Activated effector memory CD4-positive, alpha-beta T cell treated with anti-CD3 and anti-CD28 coated beads, Interleukin-2, amount 50 U/mL, for 16 hours (primary cell): ENCODE measurements at places on chromosomes 3 and 15.

DNA sequence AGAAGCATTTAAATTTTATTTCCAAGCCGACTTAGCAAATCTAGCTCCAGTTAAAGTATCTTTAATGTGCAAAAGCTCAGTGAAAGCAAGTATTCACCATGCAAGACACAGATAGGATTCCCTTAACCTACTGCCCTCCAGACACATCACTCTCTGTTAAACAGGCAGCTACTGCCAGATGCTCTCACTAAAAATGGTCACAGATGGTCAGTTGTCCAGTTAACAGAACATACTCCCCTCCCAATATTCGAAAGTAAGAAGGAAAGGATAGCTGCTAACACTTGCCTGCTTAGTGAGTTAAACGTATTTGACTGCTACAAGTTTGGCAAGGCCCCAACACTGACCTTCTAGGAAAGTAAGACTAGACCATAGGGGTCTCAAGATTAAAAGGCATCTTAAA, 73.7 kb downstream of the PRTG start:
- DNase-seq, result no peak

GRCh38 chr3:18098960-18099587, 326.1 kb downstream of the SATB1 start:
- no peak for DNase-seq

DNA sequence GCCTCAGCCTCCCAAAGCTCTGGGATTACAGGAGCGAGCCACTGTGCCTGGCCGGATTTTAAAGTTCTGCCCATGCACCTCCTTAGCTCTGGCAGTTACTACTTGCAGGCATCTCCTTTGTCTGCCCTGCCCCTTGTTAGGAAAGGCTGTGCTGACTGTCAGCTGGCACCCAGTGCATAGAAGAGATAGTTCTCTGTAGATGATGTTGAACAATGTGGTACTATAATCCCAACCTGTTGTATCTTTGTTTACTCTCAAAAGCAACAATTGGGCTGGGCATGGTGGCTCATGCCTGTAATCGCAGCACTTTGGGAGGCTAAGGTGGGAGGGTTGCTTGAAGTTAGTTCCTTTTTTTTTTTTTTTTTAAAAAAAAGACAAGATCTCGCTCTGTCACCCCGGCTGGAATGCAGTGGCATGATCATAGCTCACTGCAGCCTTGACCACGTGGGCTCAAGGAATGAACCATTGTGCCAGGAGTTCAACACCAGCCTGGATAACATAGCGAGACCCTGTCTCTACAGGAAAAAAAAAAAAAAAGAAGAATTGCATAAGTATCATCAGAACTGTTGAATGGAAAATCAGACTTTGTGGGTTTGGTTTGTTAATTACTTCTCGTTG, 30.6 kb downstream of the FLNB start:
- DNase-seq, result no peak

GRCh38 chr3:127374086-127375010, 86.5 kb upstream of the PRR20G start:
- DNase-seq, result no peak

GRCh38 chr15:51094606-51095569, at the start of gene TNFAIP8L3:
TNFAIP8L3 (minus strand) TSS chr15:51094906; CDS start chr15:51094595, 311 bp downstream.
- no peak for DNase-seq

- no peak for DNase-seq
Measured at GRCh38 chr3:170244576-170244975, 22.4 kb downstream of the PRKCI start.

DNA sequence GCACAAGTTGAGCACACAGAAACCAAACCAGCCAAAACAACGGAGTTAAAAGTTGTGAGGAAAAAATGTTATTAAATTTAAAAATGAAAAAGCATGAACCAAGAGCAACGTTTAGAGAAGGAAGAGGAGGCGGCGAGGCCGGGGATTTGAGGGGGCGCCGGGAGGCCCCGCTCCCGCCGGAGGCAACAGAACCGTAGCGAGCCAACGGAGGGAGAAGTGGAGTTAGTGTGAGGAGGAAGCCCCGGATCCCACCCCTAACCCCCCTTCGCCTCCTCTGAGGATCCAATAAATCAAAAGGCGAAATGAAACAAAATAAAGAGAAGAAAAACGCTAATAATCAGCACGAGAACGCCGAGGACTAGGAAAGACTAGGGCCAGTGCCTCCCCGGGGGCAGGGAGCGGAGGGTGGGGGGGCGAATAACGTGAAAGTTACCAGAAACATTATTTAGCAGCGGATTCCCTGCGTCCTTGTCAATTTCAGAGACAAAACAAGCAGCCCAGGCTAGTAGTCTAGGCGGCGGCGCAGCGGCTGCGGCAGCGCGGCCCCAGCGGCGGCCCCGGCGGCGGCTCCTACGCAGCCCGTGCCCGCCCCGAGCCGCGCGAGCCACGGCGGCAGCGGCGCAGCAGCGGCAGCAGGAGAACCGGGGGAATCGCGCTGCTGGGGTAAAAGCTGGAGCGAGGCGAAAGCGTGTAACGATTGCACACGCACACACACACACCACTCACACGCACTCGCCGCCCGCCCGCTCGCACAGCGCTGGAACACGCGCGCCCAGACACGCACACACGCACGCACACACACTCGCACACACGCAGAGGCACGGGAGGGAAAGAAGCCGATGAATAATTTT, 1.7 kb downstream of the MEIS2 start:
- DNase-seq, result no peak

- DNase-seq, result no peak
Measured at GRCh38 chr15:85430406-85431204, 50.2 kb downstream of the AKAP13 start.

DNA sequence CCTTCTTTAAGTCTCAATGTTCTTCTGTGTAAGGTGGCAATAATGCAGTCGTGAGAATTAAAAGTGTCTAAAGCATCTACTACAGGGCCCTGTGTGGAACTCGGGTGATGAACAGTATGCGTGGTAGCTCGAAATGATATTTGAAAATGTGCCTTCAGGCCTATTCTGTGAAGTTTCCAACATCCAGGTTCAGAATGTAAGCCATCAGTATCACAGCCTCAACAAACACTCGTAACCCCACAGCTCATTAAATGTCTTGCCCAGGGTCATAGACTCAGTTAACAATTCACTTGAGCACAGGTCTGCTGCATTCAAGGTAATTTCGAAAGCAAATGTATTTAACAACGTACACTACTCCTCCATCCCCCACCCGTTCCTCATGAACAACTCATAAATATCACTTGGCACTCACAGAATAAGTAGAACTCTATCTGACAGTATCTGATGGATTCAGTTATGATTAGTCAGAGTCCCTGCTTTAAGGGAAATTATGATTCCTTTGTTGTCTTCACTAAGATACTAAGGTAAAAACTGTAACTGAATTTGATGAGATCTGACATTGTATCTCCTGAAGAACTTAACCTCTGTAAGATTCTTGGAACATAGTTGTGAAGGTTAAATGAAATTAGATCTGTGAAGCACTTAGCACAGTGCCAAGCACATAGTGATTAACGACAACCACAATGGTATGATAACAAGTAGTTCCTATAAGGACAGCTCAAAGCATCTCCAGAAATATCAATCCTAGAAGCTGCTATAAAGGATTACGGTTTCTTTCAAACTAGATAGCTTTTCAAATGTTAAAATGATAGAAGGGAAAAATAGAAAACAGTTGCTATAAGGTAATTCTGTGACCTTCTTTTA, 642.3 kb downstream of the TBL1XR1 start:
- no peak for DNase-seq

DNA sequence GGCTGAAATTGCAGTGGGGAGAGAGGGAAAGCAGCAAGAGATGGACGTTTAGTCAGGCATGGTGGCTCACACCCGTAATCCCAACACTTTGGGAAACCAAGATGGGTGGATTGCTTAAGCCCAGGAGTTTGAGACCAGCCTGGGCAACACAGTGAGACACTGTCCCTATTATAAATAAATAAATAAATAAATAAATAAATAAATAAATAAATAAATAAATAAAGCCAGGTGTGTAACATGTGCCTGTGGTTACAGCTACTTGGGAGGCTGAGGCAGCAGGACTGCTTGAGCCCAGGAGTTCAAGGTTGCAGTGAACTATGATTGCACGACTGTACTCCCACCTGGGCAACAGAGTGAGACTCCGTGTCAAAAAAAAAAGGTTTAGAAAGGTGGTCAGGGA, 54.0 kb upstream of the ARPP19 start:
- no peak for DNase-seq

- no peak for DNase-seq
Measured at GRCh38 chr15:55970286-55970685, 23.1 kb downstream of the NEDD4 start.

DNA sequence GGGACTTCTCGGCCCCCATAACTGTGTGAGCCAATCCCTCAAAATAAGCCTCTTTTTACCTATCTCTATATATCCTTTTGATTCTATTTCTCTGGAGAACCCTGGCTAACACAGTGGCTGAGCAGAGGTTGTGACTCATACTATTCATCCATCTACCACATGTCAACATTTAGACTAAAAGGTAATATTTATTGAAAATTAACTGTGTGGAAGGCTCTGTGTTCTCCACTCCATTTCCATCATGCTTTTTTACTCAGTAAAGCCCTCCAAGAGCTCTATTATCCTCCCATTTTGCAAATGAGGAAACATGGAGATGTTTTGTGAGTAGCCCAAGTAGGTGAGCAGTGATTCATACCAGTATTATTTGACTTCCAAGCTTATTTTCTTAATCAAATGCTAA, 217.9 kb upstream of the DCBLD2 start:
- DNase-seq, result no peak

GRCh38 chr3:171374260-171374659, 85.9 kb downstream of the TNIK start:
- DNase-seq, result no peak

DNA sequence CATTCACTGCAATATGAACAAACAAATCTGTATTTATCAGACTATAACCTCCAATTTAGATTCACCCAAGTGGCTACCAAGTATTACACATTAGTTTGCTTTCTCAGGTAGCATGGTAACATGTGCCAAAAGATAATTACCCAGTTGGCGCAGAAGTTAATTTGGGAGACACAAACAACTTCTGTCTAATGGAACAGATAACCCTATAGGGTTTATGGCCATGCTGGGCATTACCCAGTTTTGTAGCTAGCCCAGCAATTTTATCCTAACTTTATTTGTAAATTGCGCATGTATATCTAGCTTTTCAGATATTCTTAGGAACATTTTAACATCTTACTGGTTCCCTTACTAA, 780 bp downstream of the RPL22L1 start:
- DNase-seq, result no peak
